ENCODE measurements at places on chromosomes 3 and 15.

DNA sequence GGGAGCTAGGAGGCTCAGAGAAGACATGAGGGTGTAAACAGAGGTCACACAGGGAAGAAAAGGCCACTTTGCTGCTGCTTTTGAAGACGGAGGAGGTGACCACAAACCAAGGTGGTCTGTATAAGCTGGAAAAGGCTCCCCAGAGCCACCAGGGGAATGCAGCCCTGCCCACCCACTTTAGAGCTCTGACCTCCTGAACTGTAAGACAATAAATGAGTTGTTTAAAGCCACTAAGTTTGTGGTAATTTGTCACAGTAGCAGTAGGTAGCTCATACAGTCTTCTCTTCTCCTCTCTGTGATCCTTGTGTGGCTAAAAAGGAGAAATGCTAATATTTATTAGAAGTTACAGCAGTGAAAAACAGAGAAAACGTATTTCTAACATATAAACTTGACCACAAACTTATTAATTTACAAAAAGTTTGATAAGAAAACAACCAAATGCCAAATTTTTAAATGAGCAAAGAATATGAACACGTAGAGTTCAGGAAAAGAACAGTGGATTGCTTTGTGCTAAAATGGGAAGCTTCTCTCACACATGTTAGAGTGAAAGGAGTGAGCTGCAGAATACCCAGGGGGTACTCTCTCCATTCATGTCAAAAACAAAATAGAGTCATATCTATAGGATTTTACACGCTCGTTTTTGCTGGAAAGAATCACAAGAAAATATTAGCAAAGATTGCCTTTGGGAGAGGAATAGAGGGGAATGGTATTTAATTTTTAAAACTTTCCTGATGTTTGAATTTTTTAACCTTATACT, 71.0 kb downstream of the NOX5 start:
- no peaks in the 10 kb centered on the region for H3K36me3 ChIP-seq
- no peak overlapping the region for H3K4me3 ChIP-seq
- no peak for DNase-seq
- H3K27me3 ChIP-seq, result no peaks in the 10 kb centered on the region
- no peaks in the 10 kb centered on the region for H3K4me1 ChIP-seq

GRCh38 chr3:56800130-56800831, 1.5 kb downstream of the ARHGEF3 start:
- peak overlapping the region; percentile 75 for H3K4me3 ChIP-seq
- H3K27me3 ChIP-seq, result no peaks in the 10 kb centered on the region
- H3K36me3 ChIP-seq, result no peaks in the 10 kb centered on the region
- peaks cover 53% of the 10 kb centered on the region for H3K4me1 ChIP-seq
- H3K27ac ChIP-seq, result peak overlapping the region; percentile 73

DNA sequence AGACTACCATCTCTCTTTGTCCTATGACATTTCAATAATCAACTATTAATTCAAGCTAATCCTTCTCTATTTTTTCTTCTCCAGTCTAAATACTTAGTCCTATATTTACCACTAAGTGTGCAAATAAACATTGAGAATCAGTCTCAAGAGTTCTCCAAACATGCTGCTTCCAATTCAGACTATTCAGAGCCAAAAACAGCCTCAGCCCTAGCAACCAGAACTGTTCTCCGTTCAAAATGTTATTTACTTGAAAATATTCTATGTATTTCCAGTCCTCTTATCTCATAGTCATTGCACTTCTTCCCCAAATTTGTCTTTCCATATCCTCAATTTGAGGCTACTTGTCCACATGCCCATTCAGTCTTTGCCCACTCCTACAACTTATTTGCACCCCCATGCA, 805.5 kb downstream of the IGSF11 start:
- H3K4me3 ChIP-seq, result no peak overlapping the region
- H3K27ac ChIP-seq, result no peak overlapping the region
- H3K27me3 ChIP-seq, result no peaks in the 10 kb centered on the region
- DNase-seq, result no peak

DNA sequence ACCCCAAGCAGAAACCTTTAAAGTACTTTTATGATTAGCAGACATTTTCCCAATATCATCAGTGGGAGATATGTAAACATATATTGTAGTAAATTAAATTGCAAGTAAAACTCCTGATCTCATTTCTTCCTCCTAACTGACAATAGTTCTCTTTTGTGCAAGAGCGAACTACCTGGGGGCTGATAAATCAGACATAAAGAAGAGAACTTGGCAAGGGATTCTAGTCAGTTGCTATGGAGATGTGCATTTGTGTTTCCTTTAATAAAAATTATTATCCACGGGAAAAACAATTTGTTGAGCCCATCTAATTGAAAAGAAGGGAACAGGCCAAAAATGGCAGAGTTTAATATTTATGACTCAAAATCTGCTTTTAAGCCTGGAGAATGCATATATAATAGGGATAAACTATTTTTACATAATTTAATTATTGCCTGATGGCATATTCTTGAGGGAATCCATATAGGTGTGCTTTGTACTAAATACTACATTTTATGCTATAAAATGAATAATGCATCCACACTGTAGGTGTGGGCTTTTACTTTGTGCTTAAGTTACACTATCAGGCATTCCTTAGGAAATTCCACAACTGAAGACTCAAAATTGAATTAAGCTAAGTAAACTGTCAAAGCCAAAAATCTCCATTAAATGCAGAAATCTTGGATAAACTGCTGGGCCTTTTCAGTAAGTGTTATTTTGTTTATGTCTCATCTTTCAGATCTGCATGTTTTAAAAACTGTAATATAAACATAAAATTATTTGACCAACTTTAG, 258.1 kb downstream of the ERC2 start:
- no peak overlapping the region for H3K4me3 ChIP-seq
- H3K4me1 ChIP-seq, result no peaks in the 10 kb centered on the region

Data from CD8-positive, alpha-beta memory T cell (primary cell).